Stimulated activated CD4-positive, alpha-beta T cell treated with anti-CD3 and anti-CD28 coated beads, Interleukin-1b, Interleukin-23, amount 100 ng/mL, for 1 hour (primary cell): ENCODE measurements at places on chromosomes 12 and 14.

GRCh38 chr12:57830393-57830792 lies 11.9 kb upstream of the AVIL start:
- no peak for DNase-seq

GRCh38 chr12:115451780-115452736 lies 768.1 kb upstream of the TBX3 start:
- DNase-seq: no peak

DNA sequence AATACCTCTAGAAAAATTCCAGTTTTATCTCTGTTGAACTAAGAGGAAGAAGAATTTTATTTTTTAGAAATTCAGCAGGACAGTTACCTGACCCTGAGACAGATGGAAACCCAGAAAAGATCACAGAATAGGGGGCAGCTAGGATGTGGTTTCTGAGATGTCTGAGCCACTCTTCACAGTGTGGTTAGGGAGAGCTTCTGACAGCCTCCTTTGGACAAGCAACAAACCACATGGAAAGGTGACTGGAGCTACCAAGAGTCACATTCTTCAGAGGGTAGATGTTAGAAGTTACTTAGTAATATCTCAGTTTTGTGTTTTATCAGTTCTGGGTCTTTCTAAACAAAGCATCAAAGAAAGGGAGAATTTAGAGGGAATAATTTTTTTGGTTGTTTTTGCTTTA lies 117.3 kb upstream of the NAP1L1 start:
- no peak for DNase-seq

GRCh38 chr12:116885491-116885890 lies 4.2 kb upstream of the HRK start:
- no peak for DNase-seq

GRCh38 chr12:131132118-131132892 lies 178.6 kb downstream of the ADGRD1 start:
- DNase-seq: peak; percentile 37

DNA sequence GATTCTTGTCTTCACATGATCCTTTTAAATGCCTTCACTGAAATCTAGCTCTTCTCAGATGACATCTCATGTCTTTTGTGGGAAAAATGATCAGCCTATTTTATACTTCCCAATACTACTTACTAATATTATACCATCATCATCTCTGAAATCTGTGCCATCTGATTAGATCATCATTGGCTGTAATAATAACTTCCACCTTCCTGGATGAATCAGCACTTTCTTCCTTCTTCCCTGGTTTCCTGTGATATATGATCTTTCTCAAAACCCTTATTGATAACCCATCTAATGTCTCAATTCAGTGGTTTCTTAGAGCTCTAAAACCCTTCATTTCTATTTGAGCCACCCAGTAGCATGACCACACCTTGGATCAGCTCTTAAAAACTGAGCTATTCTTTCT lies 30.9 kb downstream of the GPR137C start:
- DNase-seq: no peak

GRCh38 chr12:39616666-39617065 lies 2.9 kb downstream of the ABCD2 start:
- DNase-seq: no peak

- no peak for DNase-seq
Measured at GRCh38 chr12:65313719-65314317, 35.3 kb downstream of the MSRB3 start.

DNA sequence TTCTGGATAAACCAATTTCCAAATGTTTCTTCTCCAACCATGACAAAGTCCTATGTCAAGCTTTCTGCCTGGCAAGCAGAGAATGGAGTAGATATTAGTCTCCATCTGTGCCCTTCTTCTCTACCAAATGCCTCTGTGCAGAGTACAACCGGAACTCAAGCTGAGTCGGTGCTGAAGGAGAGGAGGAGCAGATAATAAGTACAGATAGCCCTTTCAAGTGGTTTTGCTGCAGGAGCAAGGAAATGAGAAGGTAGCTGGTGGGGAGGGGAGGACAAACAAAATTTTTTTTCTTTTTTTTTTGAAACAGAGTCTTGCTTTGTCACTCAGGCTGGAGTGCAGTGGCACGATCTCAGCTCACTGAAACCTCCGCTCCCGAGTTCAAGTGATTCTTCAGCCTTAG lies 14.2 kb upstream of the HELB start:
- DNase-seq: no peak

DNA sequence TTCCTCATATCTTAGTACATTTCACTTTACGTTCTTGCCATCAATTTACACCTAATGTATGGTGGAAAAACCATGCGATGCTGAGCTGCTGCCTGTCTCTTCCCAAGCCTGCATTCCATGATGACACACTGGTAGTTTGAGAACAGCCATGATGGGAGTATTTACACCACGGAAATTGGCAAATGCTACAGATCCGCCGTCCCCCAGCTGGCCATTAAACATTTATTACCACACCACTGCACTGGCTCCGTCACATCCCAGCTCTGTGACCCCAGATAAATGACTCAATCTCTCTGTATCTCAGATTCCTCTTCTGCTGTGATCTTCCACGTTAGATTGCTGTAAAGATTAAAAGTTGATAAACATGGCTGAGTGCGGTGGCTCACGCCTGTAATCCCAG lies 13.9 kb downstream of the ESRRB start:
- DNase-seq: no peak

DNA sequence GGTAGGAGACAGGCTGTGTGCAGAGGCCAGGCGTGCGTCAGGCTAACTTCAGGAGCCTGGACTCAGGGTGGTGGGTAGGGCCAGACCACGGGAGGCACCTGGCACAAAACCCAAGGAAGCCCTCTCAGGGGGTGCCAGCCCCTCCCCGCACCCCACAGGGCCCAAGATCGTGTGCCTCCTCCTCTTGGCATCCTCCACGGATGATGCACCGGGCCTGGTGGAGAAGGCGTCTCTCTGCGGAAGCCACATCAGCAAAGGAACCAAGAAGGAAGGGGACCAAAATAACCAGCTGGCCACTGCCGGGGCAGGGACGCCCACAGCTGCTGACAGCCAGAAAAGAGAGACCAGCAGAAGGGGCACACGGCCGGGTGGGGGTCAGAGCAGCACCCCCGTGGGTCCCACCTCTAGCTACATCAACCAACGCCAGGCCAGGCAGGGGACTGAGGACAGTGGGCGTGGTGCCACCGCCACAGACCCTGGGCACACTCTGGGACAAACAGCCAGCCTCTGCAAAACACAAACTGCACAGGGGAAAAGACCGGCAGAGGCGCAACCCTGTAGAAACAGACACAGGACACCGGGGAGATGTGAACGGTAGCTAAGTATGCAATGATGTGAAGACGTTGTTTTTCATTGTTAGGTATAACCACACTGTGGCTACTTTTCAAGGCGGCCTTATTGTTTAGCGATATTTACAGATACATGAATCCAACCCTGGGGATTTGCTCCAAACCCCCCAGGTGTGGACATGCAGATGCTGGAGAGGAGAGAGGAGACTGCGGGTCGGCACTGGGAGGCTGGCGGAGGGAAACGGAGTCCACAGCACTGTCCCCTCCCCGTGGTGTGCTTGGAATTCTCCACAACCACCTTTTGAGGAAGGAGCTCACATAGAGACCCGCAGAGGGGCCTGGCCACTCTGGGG lies 26.1 kb upstream of the C14orf180 start:
- DNase-seq: no peak

DNA sequence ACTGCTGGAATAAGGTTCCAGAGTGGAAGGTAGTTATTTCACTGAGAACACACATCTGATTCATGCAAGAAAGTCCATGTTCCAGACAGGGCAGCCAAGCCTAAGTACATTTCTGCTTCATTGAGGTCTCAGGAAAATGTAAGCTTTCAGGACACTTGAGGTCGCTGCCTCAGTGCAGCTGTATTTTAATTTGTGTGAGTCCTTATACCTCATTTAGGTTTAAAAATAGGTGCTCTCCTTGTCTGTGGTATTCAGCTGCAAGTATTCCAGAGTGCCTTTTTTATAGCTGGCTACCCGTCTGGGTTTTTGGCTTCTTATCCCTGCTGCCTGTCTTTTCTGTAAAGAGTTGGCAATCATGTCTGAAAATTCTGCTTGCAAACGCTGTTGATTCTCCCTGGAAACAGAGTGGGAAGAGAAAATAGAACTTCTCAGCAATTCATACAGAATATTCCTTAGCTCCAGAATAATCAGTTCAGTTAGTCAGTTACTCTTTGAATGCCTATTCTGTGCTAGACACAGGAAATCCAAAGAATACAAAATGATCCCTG lies 45.3 kb upstream of the PLBD1 start:
- DNase-seq: no peak

- no peak for DNase-seq
Measured at GRCh38 chr12:115606040-115606439, 671.5 kb downstream of the MED13L start.

- no peak for DNase-seq
Measured at GRCh38 chr12:95187865-95188415, 29.3 kb downstream of the FGD6 start.

GRCh38 chr12:91618281-91618680 lies 435.7 kb upstream of the DCN start:
- DNase-seq: no peak

GRCh38 chr12:67649570-67650387 lies 1.2 kb downstream of the DYRK2 start:
- DNase-seq: no peak

DNA sequence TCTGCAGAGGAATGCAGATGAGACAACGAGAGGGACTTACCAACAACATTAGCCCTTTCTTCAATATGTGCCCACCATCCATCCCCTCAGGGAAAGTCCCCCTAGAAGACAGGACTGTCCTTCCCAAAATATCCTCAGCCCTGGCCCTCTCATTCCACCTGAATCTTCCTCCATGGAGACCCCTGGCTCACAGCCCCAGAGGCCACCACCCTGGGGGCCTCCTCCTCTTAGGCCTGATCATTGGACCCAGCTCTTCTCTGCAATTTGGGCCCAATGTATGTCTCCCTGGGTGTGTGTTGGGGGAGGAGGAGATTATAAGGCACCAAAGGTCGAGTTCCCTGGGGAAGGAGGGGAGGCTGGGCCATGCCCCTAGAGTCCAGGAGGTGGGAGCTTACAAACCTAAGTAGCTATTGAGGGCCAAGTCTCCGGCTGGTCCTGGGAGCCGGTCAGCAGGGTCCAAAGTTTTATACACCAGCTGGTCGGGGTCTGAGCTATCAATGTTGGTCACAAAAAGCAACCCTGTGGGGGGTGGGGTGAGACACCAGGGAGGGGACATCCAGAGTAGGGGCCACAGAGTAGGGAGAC lies 8.1 kb downstream of the ITGA7 start:
- no peak for DNase-seq

GRCh38 chr12:98791406-98791805 lies 146.3 kb downstream of the APAF1 start:
- DNase-seq: no peak

DNA sequence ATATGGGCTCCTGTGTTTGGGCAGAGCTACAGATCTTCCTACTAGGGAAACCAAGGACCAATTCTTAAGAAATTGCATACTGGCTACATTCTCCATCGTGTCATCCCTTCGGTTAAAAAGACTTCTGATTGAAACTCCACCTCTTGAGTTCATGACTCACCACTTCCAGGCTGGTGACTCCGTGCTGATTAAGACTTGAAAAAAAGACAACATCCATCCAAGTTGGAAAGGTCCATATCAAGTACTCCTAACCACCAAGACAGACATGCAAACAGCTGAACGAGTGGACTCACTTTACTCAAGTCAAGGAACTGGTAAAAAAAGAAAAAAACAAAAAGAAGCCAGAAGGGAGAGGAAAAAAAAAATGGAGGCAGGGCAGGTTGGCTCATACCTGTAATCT lies 63.4 kb downstream of the APOBEC1 start:
- no peak for DNase-seq

- no peak for DNase-seq
Measured at GRCh38 chr12:53478865-53479264, 20.4 kb downstream of the MAP3K12 start.

DNA sequence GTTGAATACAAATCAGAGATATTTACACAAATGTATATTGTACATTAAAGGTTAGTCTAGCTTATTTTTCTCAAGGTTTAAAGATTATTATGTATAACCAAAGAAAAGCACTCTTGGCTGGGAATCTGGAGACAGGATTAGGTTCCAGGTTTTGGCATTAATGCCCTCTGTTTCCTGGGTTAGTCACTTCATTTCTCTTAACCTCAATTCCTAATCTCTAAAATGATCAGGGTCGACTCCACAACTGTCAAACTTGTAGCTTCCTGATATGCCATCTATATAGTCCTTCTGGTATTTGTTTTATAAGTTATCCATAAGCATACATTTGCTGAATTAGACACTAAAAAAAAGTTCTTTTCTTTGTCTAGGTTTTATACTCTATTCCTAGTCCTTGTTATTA lies 2.6 kb downstream of the ITPR2 start:
- DNase-seq: no peak

- DNase-seq: no peak
Measured at GRCh38 chr12:19217446-19217845, 87.9 kb downstream of the PLEKHA5 start.

GRCh38 chr12:11658791-11659190 lies 9.3 kb downstream of the ETV6 start:
- DNase-seq: no peak

DNA sequence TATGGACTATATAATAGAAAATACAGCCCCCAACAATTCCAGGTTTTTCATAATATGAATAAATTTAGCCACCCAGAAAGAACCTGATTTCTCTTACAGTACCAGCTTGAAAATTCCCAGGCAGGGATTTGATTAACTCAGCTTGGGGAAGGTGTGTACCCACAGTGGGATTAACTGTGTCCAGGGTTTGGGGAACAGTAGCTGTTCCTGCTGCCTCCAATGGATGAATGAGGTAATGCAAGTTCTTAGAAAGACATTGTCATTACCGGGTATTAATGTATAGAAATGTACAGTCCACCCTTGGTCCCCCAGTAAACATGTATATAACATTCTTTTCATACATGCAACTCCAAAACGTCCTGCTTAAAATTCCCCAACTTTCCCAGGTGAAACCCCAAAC lies 115.6 kb downstream of the LRIG3 start:
- DNase-seq: no peak

DNA sequence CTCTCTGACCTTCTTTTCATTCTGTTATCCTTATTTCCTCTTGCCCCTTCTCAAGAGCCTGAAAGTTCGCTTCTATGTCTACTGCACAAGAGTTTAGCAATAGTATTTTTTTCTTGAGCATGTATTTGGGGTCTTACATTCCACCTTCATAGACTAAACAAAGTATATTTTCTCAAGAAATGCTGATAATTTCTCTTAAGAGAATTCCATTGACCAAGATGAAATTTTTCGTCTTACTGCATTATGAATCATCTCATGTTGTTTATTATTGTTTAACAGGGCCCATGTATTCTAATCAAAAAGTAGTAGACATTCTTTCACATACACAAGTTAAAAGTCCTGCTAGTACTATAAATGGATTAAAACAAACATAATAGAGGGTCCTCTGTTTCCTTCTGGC lies 219.3 kb downstream of the C12orf50 start:
- DNase-seq: no peak

GRCh38 chr12:102067574-102068258 lies 5.9 kb upstream of the WASHC3 start:
- no peak for DNase-seq

- no peak for DNase-seq
Measured at GRCh38 chr14:50806241-50806933, 24.6 kb downstream of the NIN start.

- DNase-seq: no peak
Measured at GRCh38 chr12:2366711-2367110, 313.9 kb downstream of the CACNA1C start.
